ENCODE measurements at places on chromosomes 16 and 17.
A peak's percentile ranks its signal among the peaks of the same experiment; 100 is the strongest.

DNA sequence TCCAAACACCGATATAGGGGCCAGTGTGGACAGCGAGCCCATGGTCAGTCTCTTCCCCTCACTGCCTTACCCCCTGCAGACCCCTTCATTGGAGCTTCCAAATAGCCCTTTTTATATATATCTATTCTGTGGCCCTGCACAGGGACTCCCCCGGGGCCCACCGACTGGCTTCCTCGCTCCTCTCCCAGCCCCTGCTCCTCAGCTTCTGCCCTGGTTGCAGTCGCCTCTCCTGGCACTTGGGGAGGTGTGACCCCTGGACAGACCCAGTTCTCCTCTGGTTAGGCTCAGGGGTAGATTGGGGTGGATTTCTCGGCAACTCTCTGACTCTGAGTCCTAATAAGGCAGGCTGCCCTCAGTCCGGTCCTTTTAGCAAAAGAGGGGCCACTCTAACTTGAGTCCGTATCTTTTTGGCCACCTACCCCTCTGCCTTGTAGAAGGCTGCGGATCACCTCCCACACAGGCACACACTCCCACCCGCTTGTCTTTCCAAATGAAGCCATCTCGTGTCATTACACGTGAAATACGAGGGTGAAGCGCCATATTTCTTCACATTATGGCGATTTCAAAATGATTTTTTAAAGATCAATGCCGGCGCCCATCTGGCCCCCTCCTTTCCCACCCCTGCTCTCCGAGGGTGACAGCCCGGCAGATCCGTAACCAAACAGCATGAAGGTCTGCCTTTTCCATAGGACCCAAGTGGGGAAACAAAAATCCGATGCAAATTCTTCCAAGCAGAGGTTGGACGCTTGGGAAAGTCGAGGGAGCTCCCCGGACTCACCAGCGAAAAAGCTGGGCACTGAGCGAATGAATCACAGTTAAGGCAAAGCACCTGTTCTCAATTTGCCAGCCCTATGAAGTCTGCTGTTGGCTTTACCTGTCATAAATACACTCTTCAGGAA is 1.7 kb upstream of the HOXB9 start:
- DNase-seq = no peak

DNA sequence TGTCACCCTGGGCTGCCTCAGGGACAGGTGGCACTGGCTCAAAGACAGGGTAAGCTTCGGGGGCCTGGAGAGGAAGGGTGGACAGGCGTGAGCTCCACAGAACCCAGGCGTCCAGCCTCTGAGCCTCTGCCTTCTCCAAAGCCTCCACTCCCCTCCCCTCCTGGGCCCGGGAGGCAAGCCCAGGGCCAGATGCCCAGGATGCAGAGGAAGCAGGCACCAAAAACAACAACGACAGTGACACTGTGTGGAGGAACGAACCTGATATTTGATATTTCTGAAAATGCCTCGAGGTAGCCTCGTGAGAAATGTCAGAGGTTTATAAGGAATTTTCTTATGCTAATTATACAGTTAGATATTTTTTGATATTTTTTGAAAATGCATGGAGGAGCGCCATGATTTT is 6.0 kb downstream of the BCL7C start:
- no peak for DNase-seq

GRCh38 chr17:44279346-44279665 is 11.4 kb upstream of the SLC4A1 start:
- no peak for DNase-seq

DNA sequence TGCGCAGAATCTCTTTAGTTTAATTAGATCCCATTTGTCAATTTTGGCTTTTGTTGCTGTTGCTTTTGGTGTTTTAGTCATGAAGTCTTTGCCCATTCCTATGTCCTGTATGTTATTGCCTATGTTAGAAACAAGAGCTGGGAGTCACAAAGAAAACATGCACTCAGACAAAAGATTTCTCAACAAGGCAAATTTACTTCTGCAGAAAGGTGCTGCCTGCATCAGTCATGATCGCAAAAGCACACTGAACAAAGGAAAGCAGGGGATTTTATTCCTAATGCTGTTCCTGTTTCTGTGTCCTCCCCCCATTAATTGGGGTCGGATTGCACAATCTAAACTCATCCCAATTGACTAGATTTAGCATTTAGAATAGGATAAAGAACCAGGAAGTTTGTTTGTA is 55.9 kb downstream of the ATF7IP2 start:
- no peak for DNase-seq

DNA sequence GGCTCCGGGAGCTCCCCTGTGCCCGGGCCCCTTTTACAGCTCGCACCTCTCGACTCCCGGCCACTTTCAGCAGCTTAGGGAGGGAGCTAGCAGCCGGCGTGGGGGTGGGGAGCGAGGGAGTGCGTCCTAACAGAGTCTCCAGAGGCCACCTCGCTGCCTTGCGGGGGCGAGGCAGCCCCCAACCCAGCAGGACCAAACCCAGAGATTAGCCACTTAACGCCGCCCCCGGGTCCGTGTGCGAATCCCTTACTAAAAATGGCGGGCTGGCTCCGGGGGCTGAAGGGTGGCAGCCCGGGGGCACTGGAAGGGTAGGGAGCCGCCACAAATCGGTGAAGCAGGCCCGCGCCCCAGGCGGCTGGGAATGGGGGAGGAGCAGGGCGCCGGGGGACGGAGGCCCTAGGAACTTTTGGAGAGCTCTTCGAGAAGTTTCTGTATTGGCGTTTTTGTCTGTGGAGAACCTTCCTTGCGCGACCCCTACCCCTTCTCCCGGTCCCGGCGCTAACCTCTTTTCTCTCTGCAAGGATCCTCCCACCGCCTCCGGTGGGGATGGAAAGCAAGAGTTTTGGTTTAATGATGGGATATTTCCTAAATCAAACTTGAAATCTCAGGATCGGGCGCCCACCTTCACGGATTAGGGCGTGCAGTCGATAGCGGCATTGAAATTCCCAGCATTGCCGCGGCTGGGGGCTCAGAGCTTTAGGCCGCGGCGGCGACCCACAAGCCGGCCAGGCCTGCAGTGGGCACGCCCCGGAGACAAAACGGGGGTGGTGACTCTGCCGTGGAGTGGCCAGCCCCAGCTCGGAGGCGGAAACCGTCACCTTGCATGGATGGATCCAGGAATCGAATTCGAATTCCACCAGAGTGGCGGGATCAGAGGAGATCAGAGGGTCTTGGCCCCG is 793 bp upstream of the IRX3 start:
- DNase-seq = no peak

GRCh38 chr17:67276075-67276474 is 31.1 kb upstream of the HELZ start:
- no peak for DNase-seq

DNA sequence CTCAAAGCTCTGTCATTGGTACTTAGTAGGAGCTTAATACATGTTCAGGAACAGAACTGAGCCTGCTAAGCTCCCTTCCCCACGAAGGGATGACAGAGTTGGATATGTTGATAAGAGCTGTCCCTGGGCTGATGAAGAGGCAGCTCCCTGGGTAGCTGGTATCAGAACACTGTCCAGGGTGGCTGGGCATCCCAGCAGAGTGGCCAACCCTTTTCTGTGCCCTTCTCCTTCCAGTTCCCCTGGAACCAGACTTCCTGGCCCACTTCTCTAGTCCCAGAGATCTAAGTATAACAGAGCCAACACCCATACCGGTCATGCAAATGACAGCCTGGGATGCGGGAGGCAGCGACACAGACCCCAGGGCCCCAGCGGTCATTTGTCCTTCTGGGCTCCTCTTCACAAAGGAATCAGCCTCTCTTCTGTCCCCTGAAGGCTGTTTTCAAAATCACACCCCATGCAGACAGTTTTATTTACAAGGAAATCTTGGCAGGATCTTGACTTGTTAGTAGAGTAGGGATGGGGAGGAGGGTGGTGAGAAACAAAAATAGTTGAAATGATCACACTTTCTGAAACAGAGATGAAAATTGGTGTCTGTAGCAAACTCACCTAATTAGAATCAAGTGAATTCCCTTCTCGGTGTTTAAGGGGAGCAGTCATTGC is 1.4 kb upstream of the RHBDL3 start:
- DNase-seq = no peak

- no peak for DNase-seq
Measured at GRCh38 chr17:18262641-18263040, 2.2 kb downstream of the MIEF2 start.

DNA sequence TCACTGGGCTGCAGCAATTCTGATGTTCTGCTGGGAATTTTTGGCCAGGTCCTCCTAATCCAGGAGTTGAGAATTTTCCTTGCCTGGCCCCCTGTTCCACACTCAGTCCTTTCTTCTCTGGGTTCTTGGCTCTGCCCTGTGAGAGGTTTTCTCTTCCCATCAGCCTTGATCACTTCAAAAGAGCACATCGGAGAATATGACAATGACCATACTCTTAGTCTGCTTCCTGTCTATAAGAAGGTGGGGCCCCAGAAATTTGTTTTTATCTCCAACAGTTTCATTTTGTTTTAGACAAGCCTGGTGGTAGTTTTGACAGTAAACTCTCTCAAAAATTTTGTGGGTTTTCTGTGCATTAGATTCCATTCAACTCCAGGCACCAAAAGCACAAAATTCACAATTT is 70.7 kb downstream of the C17orf67 start:
- no peak for DNase-seq

DNA sequence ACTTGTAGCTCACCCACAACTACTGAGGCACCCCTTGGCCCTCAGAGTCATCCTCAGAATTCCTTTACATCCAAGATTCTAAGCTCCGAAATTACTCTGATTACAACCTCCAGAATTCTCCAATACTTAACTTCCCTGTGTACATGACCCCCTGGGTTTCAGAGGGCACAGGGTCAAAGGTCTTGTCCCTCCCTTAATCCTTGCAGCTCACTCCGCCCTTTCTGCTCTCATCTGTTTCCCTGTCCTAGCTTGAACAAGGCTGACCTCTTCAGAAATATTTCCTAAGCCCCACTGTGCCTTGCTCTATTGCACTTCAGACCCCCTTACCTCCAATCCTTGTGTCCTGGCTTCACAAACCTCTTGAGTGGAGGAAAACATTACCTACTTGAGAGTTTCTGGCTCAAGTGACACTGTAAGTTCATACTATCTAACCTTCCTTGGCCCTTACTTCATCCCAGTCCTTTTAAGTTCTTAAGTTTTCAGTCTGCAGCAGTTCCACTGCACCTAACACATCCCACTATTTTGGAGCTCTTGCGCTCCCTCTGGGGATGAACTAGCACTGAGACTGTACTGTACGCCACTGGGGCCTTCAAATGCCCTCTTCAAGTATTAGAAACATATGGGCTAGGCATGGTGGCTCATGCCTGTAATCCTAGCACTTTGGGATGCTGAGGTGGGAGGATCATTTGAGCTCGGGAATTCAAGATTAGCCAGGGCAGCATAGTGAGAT is 6.2 kb downstream of the N4BP1 start:
- DNase-seq = no peak

DNA sequence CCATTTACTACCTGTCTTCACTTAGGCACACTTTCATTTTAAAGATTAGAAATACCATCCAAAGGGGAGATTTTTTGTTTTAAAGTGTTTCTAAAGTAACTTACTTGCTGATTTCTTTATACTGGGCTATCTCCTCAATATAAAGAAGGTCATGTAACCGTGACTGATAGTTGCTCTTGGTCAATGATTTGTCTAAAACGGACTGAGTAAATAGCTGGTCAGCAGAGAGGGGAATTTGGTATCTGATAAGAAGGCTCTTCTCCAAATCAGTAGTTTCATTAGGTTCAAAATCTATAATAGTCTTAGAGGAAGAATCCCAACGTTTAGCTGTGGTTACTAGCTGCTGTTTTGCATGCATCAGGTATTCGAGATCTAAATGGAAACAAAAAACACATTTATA is 66.4 kb downstream of the HELZ start:
- DNase-seq = no peak

DNA sequence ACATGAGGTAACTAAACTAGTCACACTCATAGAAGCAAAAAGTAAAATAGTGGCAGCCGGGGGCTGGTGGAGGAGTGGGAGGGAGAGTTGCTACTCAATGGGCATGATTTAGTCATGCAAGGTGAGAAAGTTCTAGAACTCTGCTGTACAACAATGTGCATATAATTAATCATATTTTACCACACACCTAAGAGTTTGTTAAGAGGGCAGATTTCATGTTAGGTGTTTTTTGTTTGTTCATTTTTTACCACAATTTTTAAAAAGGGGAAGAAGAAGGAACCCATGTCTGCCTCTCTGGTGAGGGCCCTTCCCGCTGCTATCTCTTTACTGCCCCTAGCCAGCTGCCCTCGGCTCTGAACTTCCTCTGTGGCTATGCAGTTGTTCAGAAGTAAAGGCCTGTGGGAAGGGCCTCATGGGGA is 11.2 kb downstream of the CD300LB start:
- DNase-seq = no peak

GRCh38 chr16:14070877-14071575 is at the start of gene MRTFB:
TSS of gene MRTFB (plus strand) at chr16:14071319. CDS start at chr16:14140607, 69,288 bp downstream.
- peak; percentile 72 for DNase-seq

- no peak for DNase-seq
Measured at GRCh38 chr16:19991614-19992013, 82.1 kb downstream of the GPR139 start.

DNA sequence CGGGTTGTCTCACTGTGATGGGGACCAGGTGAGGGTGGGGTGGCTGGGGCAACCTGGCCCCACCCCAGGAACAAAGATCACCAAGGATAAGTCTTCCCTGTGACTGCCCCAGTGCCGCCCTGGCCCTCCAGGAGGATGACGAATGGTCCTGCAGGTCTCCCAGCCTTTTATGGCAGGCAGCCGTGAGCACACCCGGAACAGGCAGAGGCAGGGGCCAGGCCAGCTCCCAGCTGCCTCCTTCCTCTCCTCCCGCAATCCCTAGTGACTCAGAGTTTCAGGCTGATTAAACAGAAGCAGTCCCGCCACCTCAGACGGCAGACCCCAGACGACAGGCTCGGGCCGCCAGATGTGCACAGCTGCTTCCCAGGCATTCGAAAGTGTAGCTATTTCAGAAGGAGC is 13.3 kb downstream of the JUP start:
- no peak for DNase-seq

DNA sequence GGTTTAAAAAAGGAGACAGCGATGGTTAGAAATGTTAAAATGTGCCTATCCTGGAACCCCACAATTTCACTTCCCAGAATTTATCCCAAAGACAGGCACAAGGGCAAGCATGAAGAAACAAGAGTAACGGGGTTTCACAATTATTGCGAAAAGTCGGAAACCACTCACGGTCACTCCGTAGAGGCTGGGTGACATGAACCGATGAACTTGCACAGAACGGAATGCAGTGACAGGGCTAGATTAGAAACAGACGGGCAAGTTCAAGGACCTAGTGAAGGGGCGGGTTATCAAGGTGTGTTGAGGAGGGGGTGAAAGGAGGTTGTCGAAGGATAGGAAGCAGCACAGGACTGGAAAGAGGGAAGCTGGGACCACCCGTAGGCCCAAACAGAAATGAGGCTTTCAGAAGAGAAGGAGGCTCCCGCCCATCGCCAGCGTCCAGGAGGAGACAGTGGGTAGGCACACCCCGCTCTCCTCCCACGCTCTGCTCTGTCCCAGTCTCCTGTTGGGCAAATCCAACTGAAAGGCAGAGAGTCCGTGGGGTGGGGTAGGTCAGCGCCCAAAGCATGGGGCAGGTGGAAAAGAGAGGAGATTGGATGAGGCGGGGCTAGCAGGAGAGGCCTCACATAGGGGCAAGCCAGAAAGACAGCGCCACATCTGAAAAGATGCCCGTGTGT is 47.4 kb upstream of the JPH3 start:
- no peak for DNase-seq
